ENCODE measurements at places on chromosomes 1 and 21.

DNA sequence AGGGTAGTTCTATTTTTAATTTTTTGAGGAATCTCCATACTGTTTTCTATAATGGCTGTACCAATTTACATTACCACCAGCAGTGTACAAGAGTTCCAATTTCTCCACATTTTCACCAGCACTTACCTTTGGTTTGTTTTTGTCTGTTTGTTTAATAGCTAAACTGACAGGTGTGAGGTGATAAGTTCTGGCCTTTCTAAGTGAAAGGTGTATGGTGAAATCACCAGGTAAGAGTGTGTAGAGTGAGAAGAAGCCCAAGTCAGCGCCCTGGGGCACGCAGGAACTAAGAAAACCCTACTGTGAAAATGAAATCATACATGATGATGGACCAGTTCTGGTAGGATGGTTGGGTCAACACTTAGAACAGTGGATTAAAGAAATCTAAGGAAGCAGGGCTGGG lies 34.5 kb downstream of the BTG3 start:
- DNase-seq, result no peak

DNA sequence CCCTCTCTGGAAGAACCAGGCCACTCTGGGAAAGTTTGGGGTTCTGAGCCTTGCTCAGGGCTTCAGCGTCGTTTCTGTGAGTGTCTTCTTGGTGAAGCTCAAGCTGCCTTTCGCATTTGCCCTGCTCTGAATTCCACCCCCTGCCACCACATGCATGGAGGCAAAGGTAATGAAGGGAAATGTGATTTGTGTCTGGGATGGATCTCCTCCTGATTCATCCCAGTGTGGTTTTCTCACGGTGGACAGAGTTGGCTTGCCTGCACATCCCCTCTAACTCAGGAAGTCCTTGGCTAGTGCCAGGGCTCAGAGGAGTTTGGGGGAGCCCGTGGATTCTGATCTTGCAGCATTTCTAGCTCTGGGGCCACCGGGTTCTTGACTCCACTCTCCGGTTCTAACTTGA lies 173.6 kb upstream of the RAB4A start:
- DNase-seq, result no peak

GRCh38 chr1:232425421-232425820 lies 204.5 kb downstream of the SIPA1L2 start:
- DNase-seq, result no peak

- no peak for DNase-seq
Observed at GRCh38 chr1:7343882-7344281, 427.2 kb upstream of the VAMP3 start.

DNA sequence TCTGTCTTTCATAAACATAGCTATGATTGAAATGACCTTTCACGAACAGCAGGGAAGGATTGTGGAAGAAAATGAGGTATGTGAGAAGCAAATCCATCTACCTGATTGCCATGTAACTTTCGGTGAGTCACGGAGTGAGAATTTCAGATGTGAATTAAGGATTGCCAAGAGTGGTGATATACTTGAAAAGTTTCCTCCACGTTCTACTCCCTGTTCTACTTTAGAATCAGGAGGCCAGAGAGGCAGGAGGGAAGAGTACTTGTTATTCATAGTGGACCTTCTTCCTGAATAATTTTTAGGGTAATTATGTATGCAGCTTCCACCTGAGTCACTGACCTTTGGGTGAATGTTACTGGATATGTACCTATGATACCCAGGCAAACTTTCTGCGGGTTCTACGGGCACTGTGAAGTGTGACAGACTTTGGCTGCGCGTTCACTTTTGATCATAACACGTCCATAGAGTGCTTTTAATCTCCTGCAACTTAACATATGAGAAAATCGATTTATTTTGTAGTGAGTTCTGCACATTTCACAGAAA lies 2.6 kb upstream of the KCNE1 start:
- DNase-seq, result no peak

Data from iris pigment epithelial cell (primary cell).